ENCODE measurements at places on chromosomes 7 and 10.
A peak's percentile ranks its signal among the peaks of the same experiment; 100 is the strongest.

- no peak for DNase-seq
These were observed 338.9 kb downstream of the WDR37 start for GRCh38 chr10:1395025-1395480.

- DNase-seq, result peak; percentile 14
These were observed 272.3 kb downstream of the SEMA3D start for GRCh38 chr7:84914598-84914997.

GRCh38 chr10:8873310-8873709 is 818.8 kb downstream of the GATA3 start:
- DNase-seq, result peak; percentile 61

GRCh38 chr7:84238596-84238995 is 44.0 kb upstream of the SEMA3A start:
- DNase-seq, result no peak

DNA sequence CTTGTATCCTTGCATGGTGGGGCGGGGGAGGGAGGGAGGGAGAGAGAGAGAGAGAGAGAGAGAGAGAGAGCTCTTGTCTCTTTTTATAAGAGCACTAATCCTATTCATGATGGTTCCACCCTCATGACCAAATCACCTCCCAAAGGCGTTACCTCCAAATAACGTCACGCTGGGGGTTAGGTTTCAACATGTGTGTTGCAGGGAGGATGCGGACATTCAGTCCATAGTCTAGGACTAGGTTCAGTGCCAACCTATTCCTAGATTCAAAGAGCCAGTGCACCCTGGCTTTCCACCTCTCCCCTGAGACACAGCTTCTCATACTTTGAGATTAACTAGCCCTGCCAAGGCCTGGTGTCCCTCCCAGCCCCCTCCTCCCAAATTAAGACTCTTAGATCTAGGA is 123.0 kb downstream of the GRK5 start:
- DNase-seq, result peak; percentile 65

GRCh38 chr10:6141296-6142151 is 52.7 kb downstream of the RBM17 start:
- DNase-seq, result peak; percentile 85

All from epithelial cell of esophagus (primary cell).